Naive thymus-derived CD4-positive, alpha-beta T cell (primary cell): ENCODE measurements at places on chromosomes 7 and 10.
A peak's percentile ranks its signal among the peaks of the same experiment; 100 is the strongest.

- no peak for DNase-seq
Observed at GRCh38 chr7:153188630-153189029, 429.1 kb downstream of the ACTR3B start.

- no peak for DNase-seq
Observed at GRCh38 chr7:1392556-1392955, 66.7 kb downstream of the MICALL2 start.

GRCh38 chr7:131038153-131038552, 289.5 kb upstream of the MKLN1 start:
- no peak for DNase-seq

DNA sequence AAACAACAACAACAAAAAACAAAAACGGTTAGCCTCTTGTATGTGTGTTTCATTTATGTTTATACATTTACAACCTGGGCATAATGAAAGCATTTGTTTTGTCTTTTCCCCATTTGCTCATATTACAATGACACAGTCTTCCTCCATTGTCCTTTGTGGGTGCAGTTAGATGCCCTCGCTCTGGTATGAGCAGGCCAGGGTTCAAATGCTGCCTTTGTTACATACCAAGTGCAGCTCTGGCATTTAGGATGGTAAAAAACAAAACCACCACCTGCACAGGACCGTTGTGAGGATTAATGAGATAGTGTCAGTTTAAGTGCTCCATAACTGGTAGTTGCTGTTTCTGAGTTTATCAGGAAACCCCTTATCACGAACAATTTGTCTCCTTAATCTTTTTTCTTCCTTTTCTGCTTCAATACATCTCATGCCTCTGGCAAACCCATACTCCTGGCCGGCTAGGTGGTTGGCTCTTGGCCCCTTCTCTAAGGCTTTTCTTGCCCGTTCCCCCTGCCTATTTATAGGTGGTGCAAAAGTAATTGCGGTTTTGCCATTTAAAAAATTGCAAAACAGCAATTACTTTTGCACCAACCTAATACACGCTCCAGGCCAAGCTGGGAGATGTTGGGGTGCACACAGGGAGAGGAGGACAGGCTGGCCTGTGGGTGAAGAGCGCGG, 18.6 kb upstream of the TMEM225B start:
- DNase-seq, result no peak

- no peak for DNase-seq
Observed at GRCh38 chr10:8325024-8325980, 270.8 kb downstream of the GATA3 start.

DNA sequence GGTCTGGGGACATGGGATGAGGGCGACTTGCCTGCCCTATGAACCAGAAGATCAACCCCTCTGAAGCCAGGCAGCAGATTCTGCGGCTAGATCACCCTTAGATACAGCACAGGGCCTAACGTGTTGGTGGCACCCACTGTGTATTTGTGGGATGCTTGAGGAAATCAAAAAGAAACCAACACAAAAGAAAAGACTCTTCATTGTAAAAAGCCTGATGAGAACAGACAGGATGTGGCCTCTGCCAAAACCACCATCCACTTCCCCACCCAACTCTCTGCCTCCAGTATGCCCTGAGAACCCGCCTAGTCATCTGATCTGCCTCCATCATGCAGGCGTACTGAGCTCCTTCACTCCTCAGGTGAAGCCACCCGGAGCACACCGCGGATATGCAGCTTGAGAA, 97.2 kb upstream of the INSYN2A start:
- DNase-seq, result peak; percentile 63

DNA sequence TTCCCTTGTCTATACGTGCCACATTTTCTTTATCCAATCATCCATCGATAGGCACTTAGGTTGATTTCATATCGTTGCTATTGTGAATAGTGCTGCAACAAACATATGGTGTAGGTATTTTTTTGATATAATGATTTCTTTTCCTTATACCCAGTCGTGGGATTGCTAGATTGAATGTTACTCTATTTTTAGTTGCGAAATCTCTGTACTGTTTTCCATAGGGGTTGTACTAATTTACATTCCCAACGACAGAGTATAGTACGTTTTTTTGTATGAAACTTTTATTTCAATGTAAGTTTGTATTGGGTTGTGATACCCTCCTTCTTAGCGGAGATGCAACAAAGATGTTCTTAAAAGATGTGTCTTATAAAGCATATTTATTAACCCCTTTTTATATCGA, 30.0 kb downstream of the AKR1B1 start:
- no peak for DNase-seq

- DNase-seq, result peak; percentile 93
Observed at GRCh38 chr7:2508327-2509215, 11.0 kb upstream of the LFNG start.

GRCh38 chr7:24401628-24402593, 117.9 kb downstream of the NPY start:
- DNase-seq, result no peak

DNA sequence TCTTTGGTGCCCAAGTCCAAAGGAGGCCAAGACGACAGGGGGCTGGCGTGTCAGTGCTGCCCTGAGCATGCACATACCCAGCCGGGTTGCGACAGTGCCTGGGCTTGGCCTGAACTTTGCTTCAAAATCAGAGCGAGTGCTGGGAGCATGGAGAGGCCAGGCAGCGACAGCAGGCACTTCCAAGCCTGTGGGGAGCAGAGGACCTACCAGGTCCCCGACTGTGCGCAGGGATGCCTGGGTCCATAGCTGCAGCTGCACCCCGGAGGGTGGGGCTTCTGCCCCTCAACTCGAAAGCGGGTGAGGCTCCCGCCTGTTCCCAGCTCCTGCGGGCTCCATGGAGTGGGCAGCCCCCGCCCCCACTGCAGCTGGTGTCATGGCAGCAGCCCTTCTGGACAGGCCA, 79.1 kb downstream of the HDAC9 start:
- DNase-seq, result no peak

DNA sequence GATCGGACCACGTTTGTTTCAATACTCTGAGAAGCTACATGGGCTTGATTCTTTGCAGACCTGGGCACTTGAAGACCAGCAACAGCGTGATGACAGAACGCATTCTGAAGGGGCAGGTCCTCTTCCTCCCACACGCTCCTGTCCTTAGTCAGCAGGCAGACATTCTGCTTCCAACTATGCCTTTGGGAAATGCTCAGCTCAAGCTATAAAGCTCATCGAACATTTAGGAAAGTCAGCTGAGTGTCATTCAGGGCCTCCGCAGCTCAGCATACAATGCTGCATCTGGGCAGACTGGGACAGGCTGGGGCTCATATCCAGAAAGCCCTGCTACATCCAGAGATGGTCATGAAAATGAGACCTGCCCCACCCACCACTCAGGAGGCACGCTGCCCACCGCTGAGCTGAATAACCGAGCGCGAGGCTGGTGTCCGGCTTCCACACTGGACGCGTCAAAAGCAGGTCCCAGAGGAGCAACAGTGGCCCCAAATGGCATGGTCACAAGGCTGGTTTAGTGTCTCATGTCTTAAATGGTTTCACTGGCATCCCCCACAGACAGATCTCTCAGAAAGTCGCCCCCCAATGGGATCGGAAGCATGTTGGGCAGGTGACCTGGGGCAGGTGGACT, 274.0 kb downstream of the DNAJB6 start:
- no peak for DNase-seq

DNA sequence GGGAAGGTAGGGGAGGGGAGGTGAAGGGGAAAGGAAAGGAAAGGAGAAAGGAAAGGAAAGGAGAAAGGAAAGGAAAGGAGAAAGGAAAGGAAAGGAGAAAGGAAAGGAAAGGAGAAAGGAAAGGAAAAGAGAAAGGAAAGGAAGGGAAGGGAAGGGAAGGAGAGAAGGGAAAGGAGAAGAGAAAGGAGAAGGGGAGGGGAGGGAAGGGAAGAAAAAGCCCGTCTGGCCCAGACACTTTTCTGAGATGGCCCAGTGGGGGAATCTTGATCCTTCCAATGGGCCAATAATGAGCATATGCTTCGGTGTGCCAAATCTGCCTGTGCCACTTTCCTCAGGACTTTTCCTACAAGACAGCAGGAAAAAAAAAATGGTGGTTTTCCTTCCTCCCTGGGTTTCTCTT, 64.5 kb downstream of the CH25H start:
- DNase-seq, result no peak

DNA sequence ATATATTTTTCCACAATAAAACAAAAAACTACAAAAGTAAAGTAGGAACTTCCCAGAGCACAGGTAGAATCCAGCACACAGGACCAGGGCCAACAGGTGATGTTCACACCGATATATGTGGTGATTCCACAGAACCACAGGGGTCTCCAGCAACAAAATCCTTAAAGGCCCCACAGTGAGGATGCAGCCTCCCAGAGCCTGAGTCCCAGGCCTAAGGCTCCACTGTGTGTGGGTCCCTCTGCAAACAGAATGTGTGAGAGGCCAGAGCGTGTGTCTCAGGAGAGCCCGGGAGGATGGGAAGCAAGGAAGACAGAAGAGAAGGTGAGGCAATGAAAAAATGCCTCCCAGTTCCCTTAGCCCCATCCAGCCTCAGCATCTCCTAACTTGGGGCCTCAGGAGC, 173.9 kb downstream of the GRID1 start:
- DNase-seq, result no peak

DNA sequence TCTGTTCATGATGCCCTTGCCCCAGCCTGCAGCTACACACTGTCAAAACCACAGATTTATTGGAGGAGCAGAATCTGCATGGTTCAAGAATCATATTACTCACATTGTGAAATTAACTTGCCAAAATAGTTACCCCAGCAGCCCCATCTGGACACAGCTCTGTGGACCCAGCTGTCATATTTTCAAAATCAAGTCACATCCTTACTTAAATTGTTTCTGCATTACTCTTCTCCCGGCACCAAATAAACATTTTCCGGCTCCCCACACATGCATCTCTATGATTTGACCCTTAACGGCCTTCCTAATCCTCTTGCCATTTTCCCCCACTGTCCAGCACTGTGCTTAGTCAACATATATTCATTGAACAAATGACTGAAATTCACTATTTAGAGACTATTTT, 43.8 kb upstream of the GPR26 start:
- DNase-seq, result no peak

GRCh38 chr7:130144312-130145171, 60.7 kb downstream of the TMEM209 start:
- DNase-seq, result no peak

DNA sequence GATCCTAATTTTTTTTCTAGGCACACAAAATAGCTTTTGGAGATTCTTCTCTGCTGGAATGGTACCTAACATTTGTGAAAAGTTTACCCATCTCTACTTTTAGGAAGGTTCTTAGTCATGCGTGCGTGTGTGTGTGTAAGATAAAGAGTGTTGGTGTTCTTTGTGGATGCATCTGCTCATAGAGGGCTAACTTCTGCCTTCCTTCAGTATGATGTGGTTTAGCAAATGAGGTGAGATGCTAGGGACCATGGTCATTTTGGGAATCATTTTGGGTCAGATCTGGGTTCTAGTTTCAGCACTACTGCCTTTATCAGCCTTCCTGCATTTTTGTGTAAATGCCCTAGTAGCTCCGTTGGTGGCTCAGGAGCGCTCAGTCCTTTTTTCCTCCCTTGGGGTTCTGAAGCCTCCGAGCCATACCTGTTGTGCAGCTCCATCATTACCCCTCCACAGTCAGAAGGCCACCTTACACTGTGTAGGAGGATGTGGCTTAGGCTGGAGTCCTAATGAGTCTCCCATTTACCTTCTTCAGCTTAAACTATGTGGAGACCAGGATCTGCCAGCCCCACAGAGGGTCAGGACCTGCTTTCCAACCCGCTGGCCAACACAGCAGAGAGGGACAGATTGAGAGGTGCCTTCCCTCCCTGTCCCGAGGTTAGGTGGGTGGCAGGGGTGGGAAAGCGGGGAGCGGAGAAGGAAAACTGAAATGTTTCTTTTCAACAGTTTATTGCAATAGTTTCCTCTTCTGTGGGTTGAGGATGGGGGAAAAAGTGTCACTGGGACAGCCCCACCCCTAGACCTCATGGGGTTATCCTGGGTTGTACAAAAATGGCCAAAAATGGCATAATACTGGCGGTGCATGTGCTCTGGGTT, 31.2 kb downstream of the TSPAN14 start:
- no peak for DNase-seq

- DNase-seq, result no peak
Observed at GRCh38 chr10:93471110-93471651, 11.0 kb downstream of the MYOF start.

DNA sequence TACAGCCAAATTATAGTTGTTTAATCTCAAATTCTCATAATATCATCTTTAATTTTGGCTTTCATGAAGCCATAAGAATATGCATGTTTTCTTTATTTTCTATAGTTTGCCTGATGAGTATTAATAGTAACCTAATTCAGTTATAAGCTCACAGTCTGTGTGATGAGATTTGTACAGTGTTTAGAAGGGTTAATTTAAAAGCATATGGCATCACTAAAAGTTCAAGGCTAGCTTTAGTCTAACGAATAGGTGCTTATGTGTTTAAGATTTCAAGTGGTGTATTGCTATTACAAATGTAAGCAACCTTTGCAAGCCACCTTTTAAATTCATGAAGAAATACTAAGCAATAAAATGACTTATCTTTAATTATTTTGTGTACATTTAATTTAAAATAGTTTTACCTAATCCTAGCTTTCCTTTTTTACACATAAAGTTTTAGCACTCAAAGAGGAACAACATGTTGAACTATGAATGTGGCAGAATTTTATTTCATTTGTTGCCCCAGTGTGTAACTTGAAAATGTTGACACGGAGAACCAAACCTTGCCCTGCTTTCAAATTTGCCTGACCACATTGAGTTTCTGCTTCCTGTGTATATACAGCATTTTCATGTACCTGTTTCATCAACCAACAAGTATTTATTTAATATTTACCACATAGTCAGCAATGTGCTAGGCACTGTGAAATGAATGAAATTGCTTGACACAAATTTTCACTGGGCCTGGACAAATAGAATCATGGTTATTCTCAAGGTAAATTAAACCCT, 41.5 kb downstream of the TET1 start:
- DNase-seq, result no peak

GRCh38 chr7:118041251-118041878, 142.6 kb upstream of the LSM8 start:
- no peak for DNase-seq

GRCh38 chr7:37482953-37483352, 34.3 kb upstream of the ELMO1 start:
- DNase-seq, result no peak

DNA sequence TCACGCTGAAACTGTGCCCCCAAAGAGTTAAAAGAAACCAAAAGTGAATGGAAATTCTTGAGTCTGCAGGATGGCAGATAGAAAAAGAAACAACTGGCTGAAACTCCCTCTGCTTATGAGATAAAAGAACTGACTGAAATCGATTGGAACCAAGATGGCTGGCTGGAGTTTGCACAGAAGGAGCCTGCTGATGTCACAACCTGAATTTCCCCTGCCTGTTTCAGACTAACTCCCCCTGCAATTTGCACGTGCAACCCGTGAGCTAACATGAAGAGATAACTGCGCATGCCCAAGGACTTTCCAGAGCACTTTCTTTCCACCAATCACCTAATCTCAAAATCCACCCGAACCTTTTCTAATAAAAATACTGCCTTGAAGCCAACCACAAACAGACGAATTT, 435.5 kb downstream of the CALN1 start:
- DNase-seq, result no peak
